ENCODE measurements at places on chromosomes 13 and 19. TPM values are rescaled to one million over a fixed set of nuclear protein-coding genes. Genes with fewer than 3 reads are reported as not detected.

The CYP4F12 gene
- total RNA-seq, result 3.1 TPM

- no peak for DNase-seq
Measured at GRCh38 chr19:28103921-28104320, 1109.0 kb downstream of the UQCRFS1 start.

The MATK gene
- 1.5 TPM for total RNA-seq

DNA sequence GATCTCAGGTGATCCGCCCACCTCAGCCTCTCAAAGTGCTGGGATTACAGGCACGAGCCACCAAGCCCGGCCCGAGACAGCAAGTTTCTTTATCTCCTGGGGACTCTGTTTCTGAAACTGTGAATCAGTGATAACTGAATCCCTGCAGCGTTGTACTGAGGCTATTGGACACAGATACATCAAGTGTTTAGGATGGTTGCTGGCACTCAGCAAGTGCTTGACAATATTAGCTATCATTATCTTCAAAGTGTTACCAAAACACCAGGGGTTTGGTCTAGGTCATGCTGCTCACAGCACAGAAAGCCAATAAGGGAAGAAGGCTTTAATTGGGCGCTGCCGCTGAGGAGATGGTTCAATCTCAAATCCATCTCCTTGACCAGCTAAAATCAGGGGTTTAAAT is 20.5 kb upstream of the PNMA8C start:
- DNase-seq, result no peak

GRCh38 chr19:47241919-47242577 is 11.0 kb upstream of the BBC3 start:
- DNase-seq, result no peak

- DNase-seq, result no peak
Measured at GRCh38 chr19:33878030-33878544, 81.4 kb downstream of the KCTD15 start.

- DNase-seq, result no peak
Measured at GRCh38 chr13:94917824-94918223, 205.5 kb upstream of the SOX21 start.

- DNase-seq, result no peak
Measured at GRCh38 chr13:54373211-54373610, 1344.6 kb downstream of the OLFM4 start.

DNA sequence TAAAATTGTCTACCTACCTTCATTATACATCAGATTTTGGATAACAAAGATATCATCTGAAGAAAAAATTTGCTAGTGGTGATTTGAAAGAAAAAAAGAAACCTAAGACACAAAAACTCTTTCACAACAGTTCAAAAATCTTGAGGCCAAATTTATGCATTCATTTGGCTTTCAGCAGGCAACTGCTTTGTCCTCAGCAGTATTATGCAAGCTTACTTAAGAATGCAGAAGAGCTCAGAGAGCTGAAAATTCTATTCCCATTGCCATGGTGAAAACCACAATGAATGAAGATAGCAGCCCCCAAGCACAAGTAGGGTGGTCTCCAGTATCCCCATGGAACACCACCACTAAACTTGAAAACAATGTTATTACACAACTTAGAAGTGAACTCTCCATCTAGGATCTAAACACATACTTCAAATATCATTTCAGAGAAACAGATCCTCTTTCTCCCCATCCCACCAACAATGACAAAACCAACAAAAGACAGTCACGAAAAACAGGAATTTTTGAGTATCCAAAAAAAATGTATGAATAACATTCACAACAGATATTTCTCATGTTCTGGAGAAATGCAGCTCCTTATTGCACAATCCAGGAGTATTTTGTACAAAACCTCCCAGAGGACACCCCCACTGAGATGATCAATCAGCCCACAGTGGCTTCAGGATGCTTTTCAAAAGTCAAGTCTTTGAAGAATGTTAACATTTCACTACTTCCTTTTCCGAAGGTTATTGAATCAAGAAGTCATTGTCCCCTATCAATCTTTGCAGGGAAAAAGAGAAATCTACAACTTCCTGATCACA is 192.7 kb downstream of the LHFPL6 start:
- DNase-seq, result no peak
